ENCODE measurements at places on chromosomes 6 and 20.

- DNase-seq = no peak
Measured at GRCh38 chr6:47727391-47727790, 29.0 kb downstream of the ADGRF4 start.

DNA sequence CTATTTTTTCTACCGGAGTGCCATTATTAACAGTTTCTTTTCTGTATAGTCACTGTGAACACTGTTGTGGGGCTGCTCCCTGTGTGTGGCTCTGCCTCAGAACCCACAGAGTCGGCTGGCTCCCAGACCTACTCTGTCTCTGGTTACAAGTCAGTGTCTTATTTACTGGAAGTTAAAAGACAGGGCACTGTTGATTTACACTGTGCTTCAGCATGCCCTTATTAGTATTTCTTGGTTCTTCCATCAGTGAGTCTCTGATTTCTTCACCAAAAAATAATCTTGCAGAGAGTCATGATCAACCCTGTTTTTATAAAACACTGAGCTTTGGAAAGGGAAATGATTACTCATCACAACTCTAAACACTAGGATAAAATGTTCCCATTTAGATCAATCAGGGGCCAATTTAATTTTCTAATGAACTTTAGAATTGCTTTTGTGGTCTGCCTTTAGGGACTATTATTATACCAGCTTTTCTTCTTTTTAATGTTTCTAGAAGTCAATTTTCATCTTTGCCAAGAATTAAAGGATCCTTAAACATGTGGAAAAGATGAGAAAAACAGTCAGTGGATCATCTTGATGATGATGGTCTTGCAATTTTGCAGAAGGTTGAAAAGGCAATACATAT lies 92.6 kb downstream of the UTRN start:
- DNase-seq = no peak

GRCh38 chr6:36893976-36894932 lies 8.5 kb downstream of the C6orf89 start:
- DNase-seq = no peak

DNA sequence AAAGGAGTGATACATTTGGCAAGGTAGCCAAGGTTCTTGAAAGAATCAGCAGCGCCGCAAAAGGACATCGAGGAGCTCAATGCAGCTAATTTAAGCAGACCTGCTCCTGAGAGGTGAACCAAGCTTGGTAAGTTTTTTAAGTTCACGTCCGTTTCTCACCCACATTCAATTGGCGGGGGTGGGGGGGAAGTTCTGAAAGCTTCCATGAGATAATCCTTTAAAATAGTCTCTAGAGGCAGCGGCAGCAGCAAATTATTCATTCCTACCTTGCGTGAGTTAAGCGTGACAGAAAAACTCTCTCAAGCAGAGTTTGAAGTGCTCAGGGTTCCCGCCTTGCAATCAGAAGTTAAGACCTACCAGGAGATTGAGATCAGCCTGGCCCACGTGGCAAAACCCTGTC lies 97.3 kb upstream of the NHSL1 start:
- DNase-seq = no peak

DNA sequence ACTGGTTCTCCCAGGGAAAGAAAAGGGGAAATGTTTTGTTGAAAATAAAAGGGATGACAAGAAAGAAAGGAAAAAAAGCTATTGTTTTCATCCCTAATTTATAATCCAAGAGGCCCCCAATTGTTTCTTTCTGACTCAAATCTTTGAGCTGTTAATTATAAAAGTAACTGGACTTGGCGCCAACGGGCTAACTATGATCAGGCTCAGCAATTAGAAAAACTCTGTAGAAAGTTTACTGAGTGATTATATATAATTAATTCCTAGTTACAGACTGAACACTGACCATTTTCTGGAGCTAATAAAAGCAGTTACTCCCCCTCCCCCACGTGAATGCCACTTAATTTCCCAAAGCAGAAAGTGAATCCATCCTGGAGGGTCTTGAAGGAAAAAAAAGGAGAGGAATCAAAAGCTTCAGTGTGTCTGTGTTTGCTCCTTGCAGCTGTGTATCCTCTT lies 3.2 kb downstream of the ZMYND8 start:
- DNase-seq = no peak

GRCh38 chr20:51008718-51009117 lies 14.2 kb downstream of the KCNG1 start:
- no peak for DNase-seq

DNA sequence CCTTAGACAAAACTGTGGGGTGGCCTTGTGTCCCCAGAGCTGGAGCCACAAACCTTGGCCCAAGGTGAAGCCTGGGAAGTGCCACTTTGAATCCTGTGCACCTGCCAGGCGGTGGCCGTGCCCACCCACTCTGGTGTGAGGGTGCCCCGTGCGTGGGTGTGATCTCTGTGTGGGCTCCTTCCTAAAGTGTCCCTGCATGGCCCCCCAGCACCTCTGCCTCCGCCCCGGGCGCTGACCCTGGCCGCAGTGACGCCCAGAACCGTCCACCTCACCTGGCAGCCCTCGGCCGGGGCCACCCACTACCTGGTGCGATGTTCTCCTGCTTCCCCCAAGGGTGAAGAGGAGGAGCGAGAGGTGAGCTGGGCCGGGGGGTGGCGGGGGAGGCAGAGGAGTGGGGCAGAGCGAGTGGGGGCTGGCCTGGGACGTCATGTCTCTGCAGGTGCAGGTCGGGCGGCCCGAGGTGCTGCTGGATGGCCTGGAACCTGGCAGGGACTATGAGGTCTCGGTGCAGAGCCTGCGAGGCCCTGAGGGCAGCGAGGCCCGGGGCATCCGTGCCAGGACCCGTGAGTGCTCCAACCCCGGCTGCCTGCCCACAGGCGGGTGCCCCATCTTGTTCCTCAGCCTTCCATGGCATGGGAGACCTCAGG lies 18.3 kb downstream of the COL20A1 start:
- no peak for DNase-seq

- DNase-seq = no peak
Measured at GRCh38 chr6:152301021-152301764, 336.0 kb downstream of the SYNE1 start.

GRCh38 chr6:43211955-43212354 lies 17.3 kb downstream of the DNPH1 start:
- no peak for DNase-seq

GRCh38 chr6:90187437-90188121 lies 109.1 kb downstream of the BACH2 start:
- no peak for DNase-seq

GRCh38 chr6:152268846-152269442 lies 368.2 kb downstream of the SYNE1 start:
- DNase-seq = no peak

GRCh38 chr20:36064658-36065426 lies 89.7 kb upstream of the EPB41L1 start:
- peak; percentile 74 for DNase-seq

- no peak for DNase-seq
Measured at GRCh38 chr20:46367967-46368901, 38.2 kb downstream of the ELMO2 start.

All from NCI-H446 treated with DMSO at 0.1 percent for 48 hours (cell line).